ENCODE measurements at places on chromosomes 4 and X. TPM values are rescaled to one million over a fixed set of nuclear protein-coding genes. Genes with fewer than 3 reads are reported as not detected.
A peak's percentile ranks its signal among the peaks of the same experiment; 100 is the strongest.

Gene KLB
- total RNA-seq: 0.09 TPM

DNA sequence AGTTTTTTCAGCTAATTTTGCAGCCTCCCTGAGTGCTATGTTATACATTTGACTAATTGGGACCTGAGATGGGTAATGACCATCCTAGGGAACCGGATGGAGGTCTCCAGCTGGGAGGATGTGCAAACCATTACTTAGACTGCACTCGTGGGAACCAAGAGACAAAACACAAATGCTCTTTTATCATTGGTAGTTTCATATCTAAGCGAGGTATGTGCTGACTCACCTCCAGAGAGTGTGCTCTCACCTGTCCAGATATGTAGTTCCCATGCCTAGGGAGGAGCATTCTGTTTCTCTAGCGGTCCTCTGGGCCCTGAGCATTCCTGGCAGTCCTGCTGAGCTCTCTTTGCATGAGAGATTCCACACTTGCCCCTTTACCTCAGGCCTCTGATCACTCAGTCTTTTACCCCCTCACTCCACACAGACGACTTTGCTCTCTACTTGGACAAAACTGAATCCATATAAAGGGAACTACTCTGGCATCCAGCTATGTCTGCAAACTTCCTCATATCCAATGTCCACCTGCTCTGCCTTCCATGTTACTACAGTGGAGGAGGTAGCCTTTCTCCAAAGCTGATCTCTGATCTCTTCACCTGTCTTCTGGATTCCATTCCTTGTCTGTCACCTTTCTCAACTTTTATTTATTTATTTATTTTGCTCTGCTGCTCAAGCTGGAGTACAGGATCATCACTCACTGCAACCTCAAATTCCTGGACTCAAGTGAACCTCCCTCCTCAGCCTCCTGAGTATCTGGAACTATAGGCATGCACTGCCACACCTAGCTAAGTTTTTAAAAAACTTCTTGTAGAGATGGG is 88.4 kb downstream of the LRP2BP start:
- H3K27me3 ChIP-seq: no peaks in the 10 kb centered on the region
- peak; percentile 13 for DNase-seq
- peaks cover 23% of the 10 kb centered on the region for H3K4me1 ChIP-seq

DNA sequence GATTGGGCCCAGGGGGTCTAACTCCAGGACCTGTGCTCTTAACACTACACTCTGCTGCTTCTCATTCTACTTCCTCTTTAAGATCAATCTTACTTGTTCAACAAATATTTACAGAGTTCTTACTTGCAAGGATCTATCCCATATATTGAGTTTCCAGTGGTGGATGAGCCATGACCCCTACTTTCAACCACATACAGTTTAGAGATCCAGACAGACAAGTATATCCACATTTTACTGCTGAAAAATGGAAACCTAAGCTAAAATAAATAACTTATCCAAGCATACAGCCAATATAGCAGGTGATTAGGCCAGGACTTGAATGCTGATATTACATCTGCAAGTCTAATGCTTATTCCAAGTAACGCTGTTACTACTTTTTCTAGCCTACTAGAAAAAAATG is 18.7 kb downstream of the TMEM150C start:
- H3K4me1 ChIP-seq: no peaks in the 10 kb centered on the region
- no peaks in the 10 kb centered on the region for H3K36me3 ChIP-seq
- H3K27me3 ChIP-seq: no peaks in the 10 kb centered on the region
- H3K4me3 ChIP-seq: no peak overlapping the region
- no peak overlapping the region for H3K27ac ChIP-seq

DNA sequence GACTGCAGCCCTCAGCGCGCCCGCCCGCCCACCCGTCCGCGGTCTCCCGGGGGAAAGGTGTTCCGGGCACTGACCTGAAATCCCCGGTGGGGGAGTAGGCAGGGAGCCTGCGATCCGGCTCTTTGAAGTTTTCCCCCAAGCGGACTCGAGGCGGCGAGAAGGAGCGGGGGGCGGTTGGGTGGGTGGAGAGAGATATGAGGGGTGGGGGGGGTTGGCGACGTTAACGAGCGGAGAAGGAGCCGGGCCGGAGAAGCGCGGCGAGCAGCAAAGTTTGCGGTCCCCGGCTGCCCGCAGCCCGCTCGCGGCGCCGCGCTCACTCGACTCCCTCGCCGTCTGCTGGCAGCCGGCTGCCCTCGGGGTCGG is 636 bp downstream of the BCOR start:
- H3K27ac ChIP-seq: no peak overlapping the region
- peaks cover 24% of the 10 kb centered on the region for H3K27me3 ChIP-seq
- H3K4me3 ChIP-seq: peak overlapping the region; percentile 83
- peaks cover 31% of the 10 kb centered on the region for H3K4me1 ChIP-seq

- H3K27ac ChIP-seq: no peak overlapping the region
- peaks cover 9% of the 10 kb centered on the region for H3K4me1 ChIP-seq
- no peak for DNase-seq
- no peaks in the 10 kb centered on the region for H3K27me3 ChIP-seq
Measured at GRCh38 chr4:140944572-140944971, 188.4 kb upstream of the TBC1D9 start.

Gene TREX2
- total RNA-seq: 2.0 TPM

GRCh38 chr4:44848466-44848865 is 122.1 kb upstream of the GNPDA2 start:
- no peak overlapping the region for H3K4me3 ChIP-seq
- H3K27me3 ChIP-seq: no peaks in the 10 kb centered on the region
- H3K36me3 ChIP-seq: no peaks in the 10 kb centered on the region
- DNase-seq: no peak

- no peak overlapping the region for H3K4me3 ChIP-seq
- DNase-seq: no peak
- no peak overlapping the region for H3K27ac ChIP-seq
- H3K36me3 ChIP-seq: peaks cover 19% of the 10 kb centered on the region
Measured at GRCh38 chrX:129953881-129954280, 28.6 kb upstream of the BCORL1 start.

DNA sequence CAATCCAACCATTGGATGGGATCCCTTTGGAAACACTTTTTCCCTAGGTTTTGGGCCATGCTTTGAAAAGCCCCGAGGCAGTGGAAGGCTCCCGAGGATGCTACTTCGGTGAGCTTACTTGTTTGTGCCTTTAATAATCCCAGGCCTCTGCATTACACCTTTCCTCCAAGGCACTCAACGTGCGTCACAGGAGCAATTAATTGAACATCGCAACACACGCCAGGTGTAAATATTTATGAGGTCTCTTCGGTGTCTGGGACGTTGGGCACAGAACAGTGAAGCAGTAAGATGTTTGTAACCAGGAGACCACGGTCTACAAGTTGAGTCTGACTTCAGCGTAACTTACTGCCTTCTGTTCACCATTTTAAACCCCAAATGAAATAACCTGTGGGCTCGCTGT is 97.3 kb downstream of the CLNK start:
- no peak for DNase-seq
- no peak overlapping the region for H3K4me3 ChIP-seq
- no peak overlapping the region for H3K27ac ChIP-seq
- H3K27me3 ChIP-seq: peaks cover 11% of the 10 kb centered on the region
- no peaks in the 10 kb centered on the region for H3K4me1 ChIP-seq

DNA sequence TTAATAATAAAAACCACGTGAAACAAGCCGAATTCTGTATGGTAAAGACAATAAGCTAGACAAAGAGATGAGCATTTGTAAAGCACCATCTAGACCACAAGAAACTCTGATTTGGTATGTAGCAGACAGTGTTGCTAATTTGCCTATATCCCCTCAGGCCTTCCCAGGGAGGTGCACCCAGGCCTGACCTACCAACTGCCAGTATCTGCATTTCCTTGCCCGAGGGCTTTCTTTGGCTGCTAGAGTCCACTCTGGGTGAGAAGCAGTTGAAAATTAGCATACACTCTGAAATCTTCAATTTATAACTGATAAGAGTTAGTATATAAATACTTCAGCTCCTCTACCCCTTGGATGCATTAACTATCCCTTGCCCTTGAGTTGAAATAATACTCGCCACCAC is 37.4 kb upstream of the IL1RAPL1 start:
- H3K27ac ChIP-seq: no peak overlapping the region
- DNase-seq: no peak
- H3K4me1 ChIP-seq: peaks cover 8% of the 10 kb centered on the region
- no peak overlapping the region for H3K4me3 ChIP-seq
- no peaks in the 10 kb centered on the region for H3K36me3 ChIP-seq

GRCh38 chr4:20679951-20680350 is 20.3 kb upstream of the PACRGL start:
- no peaks in the 10 kb centered on the region for H3K4me1 ChIP-seq
- no peak overlapping the region for H3K4me3 ChIP-seq
- no peaks in the 10 kb centered on the region for H3K36me3 ChIP-seq

Gene CCDC160
- total RNA-seq: 1.0 TPM

Gene OTUD6A
- not detected for total RNA-seq

- H3K27ac ChIP-seq: no peak overlapping the region
- no peaks in the 10 kb centered on the region for H3K27me3 ChIP-seq
- no peak for DNase-seq
- H3K4me3 ChIP-seq: no peak overlapping the region
- no peaks in the 10 kb centered on the region for H3K36me3 ChIP-seq
- no peaks in the 10 kb centered on the region for H3K4me1 ChIP-seq
Measured at GRCh38 chr4:29311247-29311646, 1408.9 kb upstream of the PCDH7 start.

- peaks cover 39% of the 10 kb centered on the region for H3K36me3 ChIP-seq
- H3K27me3 ChIP-seq: no peaks in the 10 kb centered on the region
- peaks cover 16% of the 10 kb centered on the region for H3K4me1 ChIP-seq
- H3K27ac ChIP-seq: peak overlapping the region; percentile 89
- peak; percentile 37 for DNase-seq
- peak overlapping the region; percentile 89 for H3K4me3 ChIP-seq
Measured at GRCh38 chrX:15336023-15336413, 695 bp upstream of the PIGA start.

Gene CLDN2
- total RNA-seq: 24.7 TPM

Gene ATOH1
- total RNA-seq: not detected

Gene PAGE2
- not detected for total RNA-seq

DNA sequence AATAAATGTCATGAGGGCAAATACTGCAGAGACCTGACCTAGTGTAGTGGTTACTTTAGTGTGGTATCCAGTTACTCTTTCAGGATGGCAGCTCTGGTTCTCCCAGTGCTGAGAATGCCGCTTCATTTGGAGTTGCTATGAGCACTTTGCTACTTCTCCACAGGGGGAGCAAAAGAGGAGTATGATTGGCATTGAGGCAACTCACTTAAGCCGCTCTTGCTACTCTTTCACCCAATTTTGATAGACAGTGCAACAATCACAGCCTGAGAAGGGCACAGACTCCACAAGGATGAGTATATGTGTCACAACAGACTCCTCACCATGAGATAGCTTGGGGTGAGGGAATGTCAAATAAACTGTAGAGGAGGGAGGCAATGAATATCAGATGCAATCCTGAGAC is 81.2 kb downstream of the NPY1R start:
- H3K27ac ChIP-seq: no peak overlapping the region
- no peak for DNase-seq
- H3K4me3 ChIP-seq: no peak overlapping the region
- no peaks in the 10 kb centered on the region for H3K4me1 ChIP-seq
- no peaks in the 10 kb centered on the region for H3K36me3 ChIP-seq
- H3K27me3 ChIP-seq: no peaks in the 10 kb centered on the region

Gene CD38
- 9.4 TPM for total RNA-seq

DNA sequence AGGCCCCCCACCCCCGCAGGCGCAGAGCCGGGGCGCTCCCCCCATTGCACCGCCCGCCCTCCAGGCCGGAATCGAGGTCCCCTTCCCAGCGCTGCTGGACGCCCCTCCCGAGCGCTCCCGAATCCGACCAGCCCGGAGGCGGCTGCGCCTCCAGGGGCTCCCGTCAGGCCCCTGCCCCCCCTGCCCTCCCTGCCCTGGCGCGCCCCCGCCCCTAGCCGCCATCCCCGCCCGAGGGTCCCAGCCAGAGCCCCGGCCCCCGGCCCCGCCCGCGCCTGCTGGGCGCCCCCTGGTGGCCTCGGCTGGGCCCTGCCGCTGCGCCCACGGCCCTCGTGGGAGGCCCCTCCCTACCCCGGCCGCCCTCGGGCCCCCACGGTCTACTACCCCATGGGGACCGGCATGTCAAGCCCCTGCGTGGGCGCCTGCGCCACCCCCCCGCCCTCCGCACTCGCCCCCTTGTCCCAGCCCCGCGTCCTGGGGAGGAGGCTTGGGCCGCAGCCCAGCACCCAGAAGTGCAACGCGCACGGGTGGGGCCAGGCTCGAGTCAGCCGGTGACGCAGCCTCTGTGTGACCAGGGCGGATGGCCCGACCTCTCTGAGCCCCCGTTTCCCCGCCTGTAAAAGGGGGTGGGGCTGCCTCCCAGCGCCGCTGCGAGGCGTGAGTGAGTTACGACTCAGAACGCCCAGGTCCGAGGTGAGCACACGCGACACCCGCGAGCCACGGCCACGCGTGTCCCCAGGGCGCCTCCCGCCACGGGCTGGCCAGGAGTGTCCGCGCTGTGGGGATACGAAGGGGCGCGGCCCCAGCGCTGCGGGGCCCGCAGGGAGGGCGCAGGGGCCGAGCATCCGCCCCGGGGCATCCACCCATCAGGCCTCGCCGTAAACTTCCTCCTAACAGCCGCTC is 104.9 kb downstream of the FAM53A start:
- peak; percentile 39 for DNase-seq
- H3K36me3 ChIP-seq: peaks cover 3% of the 10 kb centered on the region
- H3K27me3 ChIP-seq: peaks cover 59% of the 10 kb centered on the region
- H3K4me3 ChIP-seq: peak overlapping the region; percentile 39
- H3K27ac ChIP-seq: no peak overlapping the region
- H3K4me1 ChIP-seq: no peaks in the 10 kb centered on the region

DNA sequence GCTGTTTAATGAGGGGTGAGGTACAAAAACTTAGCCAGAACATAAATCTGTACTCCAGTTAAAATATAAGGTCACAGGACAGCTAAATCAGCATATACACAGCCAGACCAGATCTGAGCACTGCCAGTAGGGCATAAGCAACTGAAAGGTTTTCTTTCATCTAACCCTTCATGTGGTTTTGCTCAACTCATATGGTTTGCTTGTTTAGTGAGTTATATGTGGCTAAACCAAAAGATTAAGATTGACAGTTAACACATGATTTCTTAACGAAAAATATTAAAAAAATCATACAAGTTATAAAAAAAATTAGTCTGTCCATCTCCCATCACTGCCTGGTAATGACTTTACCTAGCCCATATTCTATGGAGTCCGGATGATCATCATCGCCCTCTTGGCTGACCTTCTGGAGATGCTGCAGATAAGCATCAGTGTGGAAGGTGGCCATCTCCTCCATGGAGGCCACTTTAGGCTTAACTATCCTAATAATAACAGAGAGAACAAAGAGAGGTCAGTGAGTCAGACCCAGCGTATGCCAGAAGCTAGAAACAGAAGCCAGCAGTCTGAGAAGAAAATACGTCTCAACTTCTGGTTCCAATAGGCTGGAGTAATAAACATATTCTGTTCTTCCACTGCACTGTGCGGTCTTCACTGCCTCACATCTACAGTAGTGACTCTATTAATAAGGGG is 4.1 kb downstream of the HDAC8 start:
- H3K27ac ChIP-seq: no peak overlapping the region
- no peaks in the 10 kb centered on the region for H3K27me3 ChIP-seq
- no peaks in the 10 kb centered on the region for H3K4me1 ChIP-seq
- H3K36me3 ChIP-seq: peaks cover 27% of the 10 kb centered on the region

Gene CENPE
- 17.9 TPM for total RNA-seq

All from Calu3 (cell line).